Stimulated activated CD8-positive, alpha-beta memory T cell treated with anti-CD3 and anti-CD28 coated beads, Interleukin-7, amount 100 ng/mL, for 4 hours (primary cell): ENCODE measurements at places on chromosomes 2 and 18.

DNA sequence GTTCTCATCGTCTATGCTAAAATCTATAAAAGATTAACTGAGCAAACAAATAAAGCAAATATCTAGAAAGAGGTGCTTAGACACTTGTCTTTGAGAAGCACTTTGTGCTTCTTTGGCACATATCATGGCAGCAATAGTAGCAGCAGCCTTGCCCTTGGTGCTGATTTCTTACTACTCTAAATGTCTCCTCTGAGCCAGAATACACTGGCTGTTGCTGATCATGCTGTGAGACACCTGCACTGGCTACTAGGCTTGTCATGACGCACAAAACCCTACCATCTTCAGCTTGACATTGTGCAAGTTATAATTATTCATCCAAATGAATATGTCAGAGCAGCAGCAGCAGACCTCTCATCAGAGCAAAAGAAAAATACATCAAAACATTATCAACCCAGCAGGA, 46.7 kb downstream of the FANCL start:
- no peak for DNase-seq

DNA sequence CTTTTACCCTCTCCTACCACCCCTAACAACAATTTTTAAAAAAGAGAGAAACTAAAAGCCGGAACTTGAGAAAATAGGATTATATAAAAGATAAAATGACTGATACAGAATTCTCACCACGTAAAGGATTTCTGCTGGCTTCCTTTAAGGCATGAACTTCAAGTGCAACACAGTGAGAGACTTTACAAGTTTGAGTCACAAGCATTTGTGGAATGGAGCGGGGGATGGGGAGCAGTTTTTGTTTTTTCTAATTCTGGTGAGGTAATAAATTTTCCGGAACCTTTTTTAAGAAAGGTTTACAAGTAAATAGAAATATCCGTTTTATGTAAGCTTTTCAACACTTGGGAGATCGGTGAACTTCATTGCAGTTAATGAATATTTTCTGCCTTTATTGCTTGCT, 1.8 kb upstream of the CDH2 start:
- DNase-seq: no peak

DNA sequence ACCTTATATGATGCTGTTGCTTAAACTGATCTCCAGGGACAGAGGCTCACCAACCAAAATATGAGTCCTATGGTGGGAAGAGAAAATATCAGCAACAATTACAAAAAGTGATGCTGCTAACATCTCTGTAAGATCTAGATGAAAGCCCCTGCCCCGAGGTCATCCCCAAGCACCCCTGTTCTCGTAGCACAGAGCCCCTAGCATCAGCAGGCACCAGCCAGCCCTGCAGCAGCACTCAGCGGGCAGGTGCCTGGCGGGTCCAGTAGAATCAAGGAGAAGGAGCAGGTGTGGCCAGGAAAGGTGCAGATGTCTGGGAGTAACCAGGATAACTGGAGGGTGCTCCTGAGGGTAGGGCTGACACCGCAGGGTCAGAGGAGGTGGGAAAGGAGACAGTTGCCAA, 474.2 kb upstream of the MYT1L start:
- no peak for DNase-seq

- no peak for DNase-seq
Measured at GRCh38 chr2:148570989-148571388, 73.6 kb upstream of the EPC2 start.

DNA sequence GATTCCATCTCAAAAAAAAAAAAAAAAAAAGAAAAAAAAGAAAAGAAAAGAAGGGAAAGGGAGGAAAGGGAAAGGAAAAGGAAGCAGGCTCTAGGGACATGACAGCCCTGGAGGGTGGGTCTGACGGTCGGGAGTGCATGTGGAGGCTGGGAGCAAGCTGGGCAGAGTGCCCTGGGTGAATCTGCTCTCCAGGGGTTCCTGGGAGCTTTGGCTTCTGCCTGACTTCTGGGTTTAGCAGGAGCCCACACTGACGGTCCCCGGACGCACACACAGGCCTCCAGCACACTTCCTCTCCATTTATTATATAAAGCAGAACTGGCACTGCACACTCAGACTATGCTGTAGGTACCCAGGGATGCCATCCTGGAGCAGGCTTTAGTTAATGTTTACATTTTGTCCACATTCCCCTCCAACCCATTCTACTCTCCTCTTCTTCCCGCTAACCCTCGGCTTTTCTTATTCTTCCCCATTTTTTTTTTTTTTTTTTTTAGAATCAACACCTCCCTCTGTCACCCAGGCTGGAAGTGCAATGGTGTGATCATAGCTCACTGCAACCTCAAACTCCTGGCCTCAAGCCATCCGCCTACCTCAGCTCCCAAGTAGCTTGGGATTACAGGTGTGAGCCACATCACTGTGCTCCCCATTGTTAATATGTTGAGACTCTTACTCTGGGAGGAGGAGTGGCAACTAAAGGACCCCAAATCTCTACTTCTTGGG, 151.1 kb upstream of the SLC1A4 start:
- DNase-seq: no peak

DNA sequence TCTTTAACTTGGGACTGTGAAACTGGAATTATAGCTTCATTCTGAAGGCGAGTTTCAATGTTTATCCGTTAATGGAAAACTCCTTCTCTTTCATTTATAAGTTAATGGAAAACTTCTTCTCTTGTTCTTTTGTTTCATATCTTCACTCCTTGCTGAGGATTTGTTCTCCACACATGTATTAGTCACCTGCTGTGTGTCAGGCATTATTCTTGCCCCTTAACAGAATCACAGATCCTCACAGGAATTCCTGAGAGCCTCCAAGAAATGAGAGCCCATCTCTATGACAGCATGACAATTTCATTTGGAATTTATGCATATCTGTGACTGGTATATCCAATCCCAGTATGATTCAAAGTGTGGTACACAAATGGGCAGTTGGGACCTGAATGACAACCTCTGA, 545.8 kb downstream of the BCL11A start:
- DNase-seq: no peak
